ENCODE measurements at places on chromosomes 5 and 9.

- DNase-seq, result no peak
Measured at GRCh38 chr5:27854243-27854852, 816.0 kb upstream of the CDH9 start.

- no peak for DNase-seq
Measured at GRCh38 chr5:61205013-61205412, 42.7 kb upstream of the SMIM15 start.

GRCh38 chr9:124124729-124125650 lies 113.4 kb downstream of the LHX2 start:
- DNase-seq, result no peak

DNA sequence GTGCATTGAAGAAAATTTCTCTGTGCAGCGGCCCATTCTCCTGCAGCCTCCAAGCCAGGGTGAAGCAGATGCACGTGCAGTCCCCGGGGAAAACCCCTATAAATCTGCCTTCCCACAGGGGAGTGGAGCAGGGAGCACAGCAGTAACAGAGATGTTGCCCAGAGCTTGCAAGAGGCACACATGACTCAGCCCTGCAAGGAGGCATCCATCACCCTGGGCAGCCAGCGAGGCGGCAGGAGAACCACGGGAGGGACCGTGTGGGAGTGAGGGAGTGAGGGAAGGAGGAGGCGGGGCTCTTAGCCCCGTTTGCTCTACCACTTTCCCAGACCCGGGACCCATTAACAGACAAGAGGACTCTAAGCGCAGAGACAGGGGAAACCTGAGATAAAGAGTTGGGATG lies 96.2 kb upstream of the ARAP3 start:
- no peak for DNase-seq

DNA sequence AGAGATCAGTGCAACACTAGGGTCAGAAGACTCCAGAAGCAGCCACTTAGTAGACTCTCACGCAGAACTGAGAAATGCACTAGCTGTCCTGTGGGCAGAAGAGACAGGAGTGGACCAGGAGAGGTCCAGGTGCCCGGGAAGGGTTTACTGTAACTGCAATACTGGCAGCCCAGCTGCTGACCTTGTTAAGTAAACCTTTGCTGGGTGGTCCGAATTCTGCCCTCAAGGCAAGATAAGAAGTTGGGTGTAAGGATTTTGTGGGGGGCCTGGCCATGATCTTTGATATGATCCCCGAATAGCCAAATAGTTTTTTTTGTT lies 91.3 kb downstream of the PDE6A start:
- DNase-seq, result no peak

GRCh38 chr5:173682313-173682712 lies 65.9 kb upstream of the BOD1 start:
- DNase-seq, result no peak

DNA sequence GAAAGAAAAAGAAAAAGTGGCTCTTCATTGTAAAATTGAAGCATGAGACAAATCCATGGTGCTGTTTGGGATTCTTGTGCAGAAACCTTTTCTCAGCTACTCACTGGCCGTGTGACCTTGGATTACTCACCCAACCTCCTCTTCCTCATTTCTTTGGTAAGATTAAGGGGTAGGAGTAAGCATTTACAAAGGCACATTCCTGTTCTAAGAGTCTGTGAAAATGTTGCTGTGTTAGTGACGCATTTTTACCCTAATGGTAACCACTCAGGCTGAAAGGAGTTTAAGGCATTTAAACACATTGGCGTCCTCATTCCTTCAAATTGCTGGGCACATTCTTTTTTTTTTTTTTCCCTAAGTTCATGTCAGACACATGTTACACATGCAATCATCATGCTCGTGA lies 4.3 kb downstream of the RAI14 start:
- no peak for DNase-seq

DNA sequence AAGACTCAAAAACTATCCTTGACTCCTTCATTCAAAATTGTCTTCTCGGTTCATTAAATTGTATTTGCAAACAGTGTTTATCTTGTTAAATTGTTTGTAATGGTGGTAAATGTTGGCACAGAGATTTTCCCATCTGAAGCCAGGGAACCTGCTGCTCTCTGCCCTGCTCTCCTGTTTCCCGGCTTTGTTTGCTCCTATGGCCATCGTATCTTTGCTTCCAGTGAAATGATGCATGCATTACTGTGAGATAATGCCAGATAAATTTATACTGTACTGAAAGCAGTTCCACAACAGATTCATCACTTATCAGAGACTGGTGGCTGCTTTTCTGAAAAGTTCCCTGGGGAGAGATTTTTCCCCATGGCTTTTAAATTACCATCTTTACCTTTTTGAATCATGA lies 81.4 kb downstream of the CD180 start:
- no peak for DNase-seq

- DNase-seq, result no peak
Measured at GRCh38 chr5:80191991-80192398, 63.9 kb downstream of the SERINC5 start.

DNA sequence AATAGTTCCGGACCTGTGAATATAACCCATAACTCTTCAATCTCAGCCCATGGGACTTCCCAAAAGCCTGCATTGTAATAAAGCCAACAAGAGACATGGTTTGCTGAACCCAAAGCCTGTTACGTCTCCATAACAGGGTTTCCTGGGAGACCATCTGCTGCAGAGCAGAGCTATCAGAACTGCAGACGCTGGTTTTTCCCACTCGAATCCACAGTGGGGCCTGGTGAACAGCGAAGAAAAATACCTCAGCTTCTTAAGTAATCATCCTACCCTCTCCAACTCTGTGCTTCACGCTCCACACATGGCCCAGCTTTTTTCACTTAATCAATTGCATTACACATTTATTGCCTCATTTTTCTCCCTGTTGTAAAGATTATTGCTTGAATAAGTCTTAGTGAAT lies 409.5 kb upstream of the GRIA1 start:
- DNase-seq, result no peak

DNA sequence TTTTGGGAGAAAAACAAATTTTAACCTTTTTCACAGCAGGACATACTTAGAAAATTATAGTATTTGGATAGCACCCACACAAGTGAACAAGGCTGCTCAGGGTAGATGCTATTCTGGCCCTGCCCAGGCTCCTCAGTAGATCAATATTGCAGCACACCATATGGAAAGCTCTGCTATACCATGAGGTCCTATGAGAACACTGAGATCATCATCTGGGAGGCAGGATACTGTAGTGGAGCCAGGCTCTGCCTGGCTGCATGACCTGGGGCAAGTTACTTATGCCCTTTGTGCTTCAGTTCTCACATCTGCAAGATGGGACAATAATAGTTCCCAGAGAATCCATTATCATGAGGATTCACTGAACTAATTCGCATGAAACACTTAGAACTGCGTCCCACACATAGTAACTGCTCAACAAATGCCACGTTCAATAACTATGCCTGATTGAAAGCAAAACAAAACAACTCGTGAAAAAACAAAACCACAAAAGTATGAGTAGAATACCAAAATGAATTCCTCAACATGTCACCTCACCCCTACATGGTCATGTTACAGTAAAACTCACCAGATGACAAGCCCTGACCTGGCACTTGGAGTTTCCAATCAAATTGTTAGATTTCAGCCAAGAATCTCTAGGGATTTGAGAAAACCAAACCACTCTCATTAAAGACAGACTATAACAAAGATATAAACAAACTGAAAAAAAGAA lies 31.9 kb downstream of the ARSB start:
- no peak for DNase-seq

DNA sequence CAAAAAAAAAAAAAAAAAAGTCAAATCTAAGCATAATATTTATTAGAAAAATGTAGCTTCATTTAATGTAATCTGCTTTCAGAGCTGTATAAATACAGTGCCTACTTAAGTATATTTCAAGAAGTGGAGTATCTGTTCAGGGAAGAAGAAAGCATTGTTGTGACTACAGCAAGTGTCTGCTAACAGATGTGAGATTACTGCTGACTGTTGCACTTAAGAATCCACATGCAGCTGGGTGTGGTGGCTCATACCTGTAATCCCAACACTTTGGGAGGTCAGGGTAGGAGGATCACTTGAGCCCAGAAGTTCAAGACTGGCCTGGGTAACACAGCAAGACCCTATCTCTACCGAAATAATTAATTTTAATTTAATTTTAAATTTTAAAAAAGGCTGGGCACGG lies 19.0 kb downstream of the KDM3B start:
- no peak for DNase-seq

- DNase-seq, result no peak
Measured at GRCh38 chr5:6729386-6730310, 16.4 kb downstream of the TENT4A start.

GRCh38 chr9:136051453-136051836 lies 43.6 kb downstream of the NACC2 start:
- DNase-seq, result no peak

DNA sequence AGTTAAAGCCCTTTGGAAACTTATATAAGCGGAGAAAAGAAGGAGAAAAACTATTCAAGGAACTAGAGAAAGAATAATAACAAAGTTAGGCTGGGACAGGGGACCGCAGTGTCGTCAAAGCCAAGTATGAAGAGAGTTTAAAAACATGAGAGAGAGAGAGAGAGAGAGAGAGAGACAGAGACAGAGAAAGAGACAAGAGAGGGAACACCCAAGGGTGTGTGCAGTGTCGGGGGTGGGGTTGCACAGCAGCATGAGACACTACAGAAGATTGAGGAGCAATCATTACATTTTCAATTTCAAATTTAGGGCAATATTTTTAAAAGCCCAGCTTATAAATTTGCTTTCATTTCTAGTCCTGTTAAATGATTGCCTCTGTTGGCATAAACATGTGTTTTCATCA lies 74.3 kb downstream of the NNT start:
- DNase-seq, result no peak

GRCh38 chr9:93406371-93406770 lies 45.1 kb upstream of the FAM120A start:
- no peak for DNase-seq

GRCh38 chr5:143130613-143131305 lies 272.7 kb downstream of the NR3C1 start:
- DNase-seq, result no peak

GRCh38 chr9:95343725-95344287 lies 26.3 kb upstream of the FANCC start:
- DNase-seq, result no peak

DNA sequence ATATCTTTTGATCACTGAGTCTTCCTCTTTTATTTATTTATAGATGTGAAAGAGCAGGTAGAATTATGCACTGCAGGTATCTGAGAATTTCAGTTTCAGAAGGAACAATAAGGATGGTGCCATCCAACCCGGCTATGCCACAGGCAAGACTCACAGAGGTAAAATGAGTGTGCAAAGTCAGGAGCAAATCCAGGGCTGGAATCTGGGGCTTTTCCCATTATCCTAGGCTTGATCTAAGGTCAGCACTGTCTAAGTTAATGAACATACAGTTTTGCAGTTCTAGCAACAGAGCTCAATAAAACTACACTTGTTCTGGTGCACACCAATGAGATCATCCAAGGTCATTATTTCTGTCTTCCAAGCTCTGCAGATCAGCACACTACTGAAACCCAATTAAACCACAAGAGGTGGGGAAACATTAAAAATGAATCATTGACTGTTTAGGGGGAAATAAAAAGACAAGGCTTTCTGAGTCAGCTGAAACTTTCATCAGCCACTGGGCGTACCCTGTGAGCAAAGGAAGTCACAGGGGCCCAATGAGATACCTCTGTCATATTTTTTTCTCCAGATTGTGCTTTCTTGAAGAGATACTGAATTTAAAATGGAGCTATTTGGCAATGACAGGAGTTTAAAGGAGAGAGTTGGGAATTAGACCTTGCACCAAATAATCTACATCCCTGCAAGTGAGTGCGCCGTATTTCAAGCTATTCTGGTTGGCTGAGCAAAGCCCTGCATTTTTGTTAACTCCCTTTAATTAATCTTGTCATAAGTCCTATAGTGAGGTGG lies 662.2 kb upstream of the ZNF608 start:
- no peak for DNase-seq

DNA sequence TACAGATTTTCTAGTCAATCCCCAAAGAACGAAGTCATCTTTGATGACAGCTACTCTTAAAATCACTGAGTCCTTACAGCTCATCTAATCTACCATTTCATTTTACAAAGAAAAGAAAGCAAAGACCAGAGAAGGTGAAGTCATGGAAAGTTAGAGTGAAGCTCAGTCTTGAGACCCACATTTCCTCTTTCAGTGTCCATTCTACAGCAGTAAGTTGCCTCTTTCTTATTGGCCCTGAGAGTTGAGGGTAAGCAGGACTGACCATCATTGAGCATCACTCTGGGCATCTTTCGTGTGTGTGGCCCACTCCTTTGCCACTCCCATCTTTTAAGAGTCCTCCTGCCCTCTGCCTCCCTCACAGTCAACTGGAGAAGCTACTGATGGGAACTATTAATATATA lies 251.8 kb upstream of the NR4A3 start:
- no peak for DNase-seq

DNA sequence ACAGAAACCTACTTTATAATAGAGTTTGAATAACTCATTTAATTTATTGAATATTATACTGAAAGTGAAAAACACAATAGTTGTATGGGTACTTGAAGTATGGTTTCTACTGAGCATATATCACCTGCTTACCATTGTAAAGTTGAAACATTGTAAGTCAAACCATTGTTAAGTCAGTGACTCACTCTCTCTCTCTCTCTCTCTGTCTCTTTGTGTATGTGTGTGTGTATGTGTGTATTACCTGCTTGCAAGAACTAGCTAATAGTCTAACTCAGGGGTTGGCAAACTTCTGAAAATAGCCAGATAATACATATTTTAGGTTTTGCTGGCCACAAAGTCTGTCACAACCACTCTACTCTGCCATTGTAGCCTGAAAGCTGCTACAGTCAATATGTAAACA lies 564.3 kb upstream of the ZNF608 start:
- no peak for DNase-seq

- no peak for DNase-seq
Measured at GRCh38 chr9:16732546-16732945, 137.9 kb downstream of the BNC2 start.

GRCh38 chr5:115321309-115321708 lies 24.9 kb upstream of the CCDC112 start:
- no peak for DNase-seq

DNA sequence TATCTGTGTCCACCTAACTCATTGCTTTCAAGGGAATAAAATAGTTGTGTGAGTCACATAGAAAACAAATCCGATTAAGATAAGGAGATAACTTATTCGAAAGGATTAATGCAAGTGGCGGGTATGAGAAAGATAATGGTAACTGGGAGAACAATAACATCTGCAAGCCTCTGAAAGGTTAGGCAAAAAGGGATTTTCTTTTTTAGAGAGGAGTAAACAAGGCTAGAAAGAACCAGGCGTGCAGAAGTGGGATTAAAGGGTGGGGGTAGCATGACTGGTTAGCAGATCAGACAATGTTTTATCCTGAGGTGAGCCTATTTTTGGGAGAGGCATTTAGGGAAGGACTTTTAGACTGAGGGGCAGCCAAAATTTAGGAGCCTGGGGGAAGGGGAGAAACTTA lies 34.7 kb upstream of the JMY start:
- DNase-seq, result no peak

- no peak for DNase-seq
Measured at GRCh38 chr5:56601641-56602071, 213.7 kb upstream of the MAP3K1 start.

DNA sequence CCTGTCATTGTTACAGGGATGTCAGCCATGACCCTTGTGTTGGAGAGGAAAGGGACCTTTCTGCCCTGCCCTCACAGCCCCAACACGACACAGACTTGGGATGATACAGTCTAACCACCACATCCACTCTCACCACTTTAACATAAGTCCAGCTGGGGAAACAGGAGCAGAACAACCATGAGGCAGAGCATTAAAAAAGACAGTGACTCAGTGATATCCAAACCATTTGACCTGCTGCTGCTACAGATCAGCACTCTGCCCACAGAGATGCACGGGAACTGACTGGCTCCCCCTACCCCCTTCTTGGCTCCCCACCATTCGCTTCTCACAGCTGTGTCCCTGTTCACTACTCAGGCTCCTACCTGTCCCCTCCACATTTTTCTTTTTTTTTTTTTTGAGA lies 458.6 kb downstream of the ZNF608 start:
- no peak for DNase-seq
